ENCODE measurements at places on chromosomes 11 and 22.

DNA sequence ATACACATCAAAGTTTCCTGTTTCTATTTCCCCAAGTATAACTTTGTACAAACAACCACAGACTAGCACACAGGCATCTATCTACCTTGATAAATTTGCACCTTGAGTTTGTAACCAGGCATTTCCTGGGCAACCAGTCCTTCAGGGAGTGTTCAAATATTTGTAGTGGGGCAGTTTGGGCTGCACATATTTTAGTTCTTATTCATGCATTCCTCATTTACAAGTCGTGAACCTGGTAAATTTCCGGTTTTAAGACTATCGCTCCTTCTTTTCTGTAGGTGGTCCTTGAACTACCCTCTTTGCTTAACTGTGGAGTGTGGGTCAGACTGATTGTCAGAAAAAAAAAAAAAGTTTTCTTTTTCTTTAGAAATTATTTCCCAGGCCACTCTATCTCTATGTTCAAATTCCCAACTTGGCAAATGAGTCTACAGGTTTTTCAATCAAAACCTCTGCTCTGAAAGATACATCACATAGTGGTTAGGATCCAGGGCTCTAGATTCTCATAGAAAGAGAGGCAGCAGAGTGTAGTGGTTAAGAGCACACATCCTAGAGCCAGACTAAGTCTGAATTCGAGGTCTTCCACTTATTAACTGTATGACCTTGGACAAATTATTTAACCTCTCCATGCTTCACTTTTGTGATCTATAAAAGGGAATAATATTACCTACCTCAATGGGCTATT, 201.5 kb downstream of the SOX6 start:
- DNase-seq: no peak

GRCh38 chr22:47030143-47030661, 267.8 kb downstream of the TBC1D22A start:
- DNase-seq: no peak

DNA sequence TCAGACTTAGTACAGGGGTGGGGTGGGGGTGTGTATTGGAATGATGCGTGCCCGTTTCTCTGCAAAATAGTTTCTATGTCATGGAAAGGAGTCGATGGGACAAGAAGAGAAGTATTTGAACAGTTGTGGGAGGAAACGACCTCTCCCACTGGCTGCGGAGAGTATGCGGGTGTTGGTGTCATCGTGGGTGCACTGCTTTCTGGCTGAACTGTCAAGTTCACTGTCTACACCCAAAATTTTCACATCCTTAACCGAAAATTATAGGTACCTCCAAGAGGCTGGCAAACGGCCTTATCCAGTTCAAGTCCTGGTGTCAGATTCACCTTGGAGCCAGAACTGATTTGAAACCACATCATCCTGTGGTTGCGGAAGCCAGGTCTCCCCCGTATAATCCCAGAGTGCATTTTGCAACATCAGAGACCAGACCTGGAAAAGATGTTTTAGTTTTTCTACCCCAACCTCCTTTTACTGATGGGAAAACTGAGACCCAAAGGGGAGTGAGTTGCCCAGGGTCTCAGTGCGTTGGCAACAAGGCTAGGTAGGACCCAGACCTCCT, 497 bp upstream of the SSRP1 start:
- no peak for DNase-seq

DNA sequence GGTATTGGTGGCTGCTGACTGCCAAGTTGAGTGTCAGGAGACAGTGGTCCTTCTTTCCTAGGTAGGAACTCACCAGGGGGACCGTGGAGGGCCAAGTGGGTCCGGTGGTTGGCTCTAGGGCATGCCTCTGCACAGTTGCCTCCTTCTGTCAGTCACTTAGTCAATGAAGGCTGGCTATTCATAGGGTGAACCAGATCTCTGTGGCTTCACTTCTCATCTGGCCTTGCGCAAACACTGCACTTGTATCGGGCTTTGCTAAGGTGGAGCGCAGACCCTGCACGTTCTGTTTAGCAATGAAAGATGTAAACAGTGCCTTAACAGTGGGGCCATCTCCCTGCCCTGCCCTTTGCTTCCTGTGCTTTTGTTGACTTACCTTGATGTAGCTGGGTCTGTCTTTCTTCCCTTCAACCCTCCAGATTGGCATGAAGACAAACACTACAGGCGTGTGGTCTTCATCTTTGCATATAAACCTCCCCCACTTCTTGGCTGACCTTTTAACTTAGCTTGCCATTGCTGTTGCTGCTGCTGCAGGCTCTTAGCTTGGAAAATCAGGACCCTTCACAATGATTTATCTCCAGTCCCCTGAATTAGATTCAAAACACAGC, 6.7 kb upstream of the SORL1-AS1 start:
- DNase-seq: no peak

GRCh38 chr11:127063241-127063640, 62.7 kb upstream of the KIRREL3 start:
- no peak for DNase-seq

DNA sequence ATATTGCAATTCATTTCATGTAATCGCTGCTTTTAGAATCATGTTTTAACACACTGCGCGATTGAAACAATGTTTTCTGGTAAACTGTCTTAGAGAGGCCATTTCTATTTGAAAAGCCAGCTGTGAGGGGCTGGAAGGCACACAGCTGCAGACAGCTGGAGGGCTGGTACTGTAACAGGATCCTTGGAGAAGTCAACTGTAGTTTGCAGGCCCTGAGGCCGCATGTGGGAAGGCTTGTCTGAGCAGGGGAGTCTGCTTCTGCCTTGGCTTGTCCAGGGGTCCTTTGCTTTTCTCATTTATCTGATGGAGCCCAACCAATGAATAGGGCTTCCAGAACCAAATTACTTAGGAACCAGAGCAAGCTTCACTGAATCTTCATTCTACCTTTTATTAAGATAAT, 313.5 kb downstream of the BLID start:
- no peak for DNase-seq

DNA sequence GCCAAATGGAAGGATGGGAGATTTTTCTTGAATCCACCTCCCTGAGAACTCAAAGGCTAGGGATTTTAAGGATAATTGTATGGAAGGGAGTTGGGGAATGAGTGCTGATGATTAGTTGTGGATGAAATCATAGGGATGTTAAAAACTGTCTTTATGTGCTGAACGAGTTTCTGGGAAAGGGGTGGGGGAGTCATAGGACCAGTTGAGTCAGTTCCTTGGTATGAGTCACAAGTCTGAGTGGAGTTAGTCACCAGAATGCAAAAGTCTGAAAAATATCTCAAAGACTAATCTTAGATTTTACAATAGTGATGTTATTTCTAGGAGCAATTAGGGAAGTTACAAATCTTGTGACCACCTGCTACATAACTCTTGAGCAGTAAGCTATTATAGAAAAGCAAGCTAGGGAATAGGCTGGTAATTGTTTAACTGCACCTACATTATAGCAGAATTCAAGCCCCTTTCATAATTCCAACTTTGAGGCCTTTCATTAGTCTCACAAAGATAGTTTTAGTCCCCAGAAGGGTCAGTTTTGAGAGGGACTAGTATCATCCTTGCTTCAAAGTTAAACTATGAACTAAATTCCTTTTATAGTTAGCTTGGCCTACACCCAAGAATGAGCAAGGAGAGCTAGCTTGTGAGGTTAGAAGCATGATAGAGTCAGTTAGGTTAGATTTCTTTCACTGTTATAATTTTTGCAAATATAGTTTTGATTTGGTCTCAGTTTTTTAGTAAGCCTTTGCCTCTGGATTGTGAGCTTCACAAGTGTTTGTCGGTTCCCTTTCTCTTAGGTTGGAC, 668.0 kb downstream of the ETS1 start:
- DNase-seq: no peak

DNA sequence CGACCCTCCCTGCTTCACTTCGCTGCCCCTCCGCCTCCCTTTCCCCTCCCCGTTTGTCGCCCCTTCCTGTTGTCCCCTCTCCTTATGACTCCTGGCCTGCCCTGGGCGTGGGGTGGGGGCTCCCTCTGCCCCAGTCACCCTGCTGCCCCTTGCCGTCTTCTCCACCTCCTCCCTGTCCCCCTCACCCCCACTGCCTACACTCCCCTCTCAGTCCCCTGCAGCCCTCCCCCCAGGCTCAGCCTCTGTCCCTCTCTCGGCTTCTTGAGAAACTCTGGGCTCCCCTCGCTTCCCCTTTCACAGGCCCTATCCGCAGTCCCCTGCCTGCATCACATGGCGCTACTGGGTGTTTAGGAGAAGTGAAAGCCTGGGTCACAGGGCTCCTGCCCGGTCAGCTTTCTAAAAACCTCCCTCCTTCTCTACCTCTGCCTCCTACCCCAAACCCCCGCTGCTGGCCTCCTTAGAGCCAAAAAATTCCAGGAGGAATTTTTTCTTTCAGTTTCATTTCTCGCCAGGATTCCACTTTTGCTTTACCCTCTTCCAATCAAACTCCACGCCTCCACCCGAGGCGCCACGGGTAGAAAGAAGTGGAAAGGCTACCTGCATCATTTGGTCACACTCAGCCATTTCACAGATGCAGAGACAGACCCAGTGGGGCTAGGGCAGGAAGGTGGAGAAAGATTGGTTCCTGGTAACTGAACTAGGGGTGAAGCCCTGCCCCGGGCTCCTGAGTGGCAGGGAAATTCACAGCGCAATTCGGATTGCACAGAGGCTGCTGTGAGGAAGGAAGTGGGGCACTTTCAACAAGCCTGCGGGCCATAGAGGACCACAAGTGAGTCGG, at the start of gene SLC15A3:
Gene SLC15A3 (minus strand): TSS at position 273 of the 838 bp plus-strand sequence. CDS start 625 bp downstream, outside the sequence.
- peak; percentile 37 for DNase-seq

DNA sequence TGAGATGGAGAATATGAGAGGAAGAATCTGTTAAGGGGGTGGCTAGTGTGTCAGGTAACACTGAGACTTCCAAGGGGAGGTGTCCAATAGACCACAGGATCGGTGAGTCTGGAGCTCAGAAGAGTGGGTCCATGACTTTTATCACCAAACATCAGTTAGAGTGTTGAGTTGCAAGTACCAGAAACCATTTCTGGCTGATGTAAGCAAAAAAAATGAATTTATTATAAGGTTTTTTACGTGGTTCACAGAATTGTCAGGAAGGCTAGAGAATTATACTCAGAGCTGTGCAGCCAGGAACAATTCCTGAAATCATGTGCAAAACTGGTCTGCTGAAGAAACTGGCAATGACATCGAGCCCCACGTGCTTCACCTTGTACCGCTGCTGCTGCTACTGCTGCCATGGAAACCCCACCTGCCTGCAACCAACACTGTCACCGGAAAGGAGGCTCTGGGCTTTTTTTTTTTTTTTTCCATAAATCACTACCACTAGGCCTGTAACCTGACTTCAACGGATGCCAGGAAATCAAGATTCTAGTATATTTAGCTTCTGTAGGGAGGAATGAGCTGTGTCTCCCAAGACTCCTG, 16.6 kb upstream of the STK33 start:
- no peak for DNase-seq

- DNase-seq: no peak
Measured at GRCh38 chr11:13852481-13852880, 110.0 kb upstream of the SPON1 start.

GRCh38 chr22:32848226-32848625, 46.7 kb downstream of the TIMP3 start:
- DNase-seq: no peak

DNA sequence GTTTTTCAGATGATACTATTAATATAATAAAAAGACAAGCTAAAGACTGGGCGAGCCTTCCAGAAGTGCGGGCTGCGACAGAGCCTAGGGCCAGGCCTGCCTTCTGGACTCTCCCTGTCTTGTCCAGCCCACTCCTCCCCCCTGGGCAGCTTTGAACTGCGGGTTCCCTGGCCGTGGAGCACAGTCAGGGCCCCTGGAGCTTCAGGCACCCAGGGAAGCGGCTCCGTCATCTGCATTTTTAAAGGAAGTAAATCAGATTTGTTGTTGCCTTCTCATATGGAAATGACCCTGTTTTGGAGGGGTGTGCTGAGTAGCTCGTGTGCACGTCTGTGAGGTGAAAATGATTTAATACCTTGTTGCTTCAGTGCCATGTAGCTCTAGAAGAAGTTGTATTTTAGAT, 265.3 kb downstream of the TBC1D22A start:
- DNase-seq: no peak

DNA sequence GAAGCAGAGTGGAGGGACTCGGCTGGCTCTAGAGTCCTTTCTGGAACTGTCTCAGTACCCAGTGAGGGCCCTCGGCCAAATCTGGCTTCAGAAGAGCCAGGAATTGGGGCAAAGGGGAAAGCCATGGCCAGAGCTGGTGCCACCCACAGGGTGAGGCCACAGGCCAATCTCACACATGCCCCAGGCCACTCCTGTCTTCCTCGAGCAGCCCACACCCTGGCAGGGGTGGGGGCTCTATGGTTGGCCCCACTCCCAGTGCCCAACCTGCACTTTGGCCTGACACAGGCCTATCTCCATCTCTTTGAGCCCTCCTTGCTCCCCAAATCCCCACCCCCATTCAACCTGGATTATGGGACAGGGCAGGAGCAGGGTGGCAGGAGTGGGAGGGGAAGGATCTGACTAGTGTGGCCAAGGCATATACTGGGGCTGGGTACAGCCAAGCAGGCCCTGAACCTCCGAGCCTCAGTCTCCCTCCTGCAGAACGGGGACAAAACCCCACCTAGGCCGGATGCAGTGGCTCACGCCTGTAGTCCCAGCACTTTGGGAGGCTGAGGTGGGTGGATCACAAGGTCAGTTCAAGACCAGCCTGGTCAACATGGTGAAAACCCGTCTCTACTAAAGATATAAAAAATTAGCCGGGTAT, 6.9 kb downstream of the TST start:
- DNase-seq: peak; percentile 46

- DNase-seq: no peak
Measured at GRCh38 chr11:104968856-104969776, 742 bp upstream of the CASP4 start.

- peak; percentile 75 for DNase-seq
Measured at GRCh38 chr11:18720808-18721560, 5.0 kb downstream of the IGSF22 start.

DNA sequence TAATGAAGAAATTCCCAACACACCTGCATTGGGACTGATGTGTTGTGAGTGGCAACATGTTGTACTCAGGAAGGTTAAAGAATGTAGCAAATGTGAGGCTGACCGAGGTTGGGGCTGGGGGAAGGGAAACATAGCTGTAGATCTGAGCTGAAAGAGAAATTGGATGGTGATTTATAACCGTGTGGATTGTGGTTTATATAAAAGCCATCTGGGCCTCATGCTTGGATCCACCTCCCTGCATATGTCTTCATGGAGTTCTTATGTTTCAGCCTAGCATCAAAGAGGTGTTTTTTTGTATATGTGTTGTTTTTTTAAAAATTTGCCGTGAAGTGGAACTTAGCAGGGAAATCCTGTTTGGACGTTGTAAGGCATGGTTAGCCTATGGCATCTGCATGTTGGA, 141.3 kb downstream of the NAV2 start:
- DNase-seq: no peak

GRCh38 chr11:58506935-58507334, 970 bp downstream of the OR5B21 start:
- no peak for DNase-seq

- DNase-seq: no peak
Measured at GRCh38 chr11:15523543-15523942, 408.8 kb downstream of the INSC start.

- no peak for DNase-seq
Measured at GRCh38 chr11:73475549-73476095, 99.4 kb downstream of the RELT start.

GRCh38 chr11:18757811-18758210, 31.8 kb upstream of the IGSF22 start:
- DNase-seq: no peak

GRCh38 chr11:88315981-88316441, 21.5 kb downstream of the CTSC start:
- no peak for DNase-seq

Measured in anterior cingulate cortex (tissue), 58 donors.